Activated CD8-positive, alpha-beta T cell treated with anti-CD3 and anti-CD28 coated beads, Interleukin-2, amount 10 ng/mL, durations not matched to agents 7 days and 5 days (primary cell): ENCODE measurements at places on chromosomes 3 and 15. TPM values are rescaled to one million over a fixed set of nuclear protein-coding genes. Genes with fewer than 3 reads are reported as not detected.
A peak's percentile ranks its signal among the peaks of the same experiment; 100 is the strongest.

- DNase-seq = no peak
- H3K4me1 ChIP-seq = no peaks in the 10 kb centered on the region
- no peak overlapping the region for H3K27ac ChIP-seq
- H3K36me3 ChIP-seq = no peaks in the 10 kb centered on the region
Measured at GRCh38 chr3:20375302-20375701, 189.3 kb upstream of the SGO1 start.

DNA sequence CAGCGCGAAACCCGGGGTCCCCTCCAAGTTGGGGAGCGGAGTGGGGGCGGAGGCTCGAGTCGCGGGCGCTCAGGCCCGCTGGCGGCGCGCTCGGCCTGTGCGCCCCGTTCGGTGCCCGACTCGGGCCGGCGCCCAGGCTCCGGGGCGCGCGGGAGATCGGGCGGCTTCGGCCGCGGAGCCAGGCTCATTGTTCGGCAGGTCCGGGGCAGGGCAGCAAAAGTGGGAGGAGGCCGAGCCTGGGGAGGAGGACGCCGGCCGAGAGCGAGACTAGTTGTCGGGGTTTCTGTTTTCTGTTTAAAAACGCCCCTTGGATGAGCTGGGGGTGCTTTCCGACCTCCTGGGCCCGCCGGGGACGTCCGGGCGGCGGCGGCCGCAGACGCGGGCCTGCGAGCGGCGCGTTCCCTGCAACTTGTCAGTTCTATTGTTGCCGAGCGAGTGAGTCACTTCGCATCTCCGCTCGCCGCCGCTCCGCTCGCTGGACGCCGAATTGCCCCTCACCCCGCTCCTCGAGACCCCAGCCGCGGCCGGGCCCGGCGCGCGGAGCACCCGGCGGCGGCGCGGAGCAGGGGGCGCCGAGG lies 676 bp downstream of the TCF12 start:
- H3K4me1 ChIP-seq = peaks cover 36% of the 10 kb centered on the region
- peak overlapping the region; percentile 76 for H3K27ac ChIP-seq
- peak; percentile 60 for DNase-seq
- peak overlapping the region; percentile 95 for H3K4me3 ChIP-seq
- peaks cover 32% of the 10 kb centered on the region for H3K36me3 ChIP-seq

CD80 gene
- 19.1 TPM for total RNA-seq

TBC1D2B gene
- total RNA-seq = 109 TPM

SH2D7 gene
- total RNA-seq = 0.31 TPM
